ENCODE measurements at places on chromosomes 6 and 20.

DNA sequence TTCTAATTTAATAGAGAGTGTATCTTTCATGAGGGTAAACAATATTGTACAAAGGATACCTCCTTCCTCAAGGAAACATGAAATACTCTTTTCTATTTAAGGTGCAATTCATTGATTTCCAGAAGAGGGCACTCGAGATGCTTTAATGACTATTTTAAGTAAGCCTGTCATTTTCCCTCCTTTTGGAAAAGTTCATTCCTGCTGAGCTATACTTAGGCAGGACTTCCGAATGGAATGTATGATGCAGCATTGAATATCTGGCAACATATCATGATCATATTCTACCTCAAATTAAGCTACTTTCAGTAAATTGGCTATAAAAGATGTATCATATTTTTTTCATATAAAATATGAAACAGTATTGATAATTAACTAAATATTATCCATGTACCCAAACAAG is 5.0 kb downstream of the DST start:
- no peak for DNase-seq

DNA sequence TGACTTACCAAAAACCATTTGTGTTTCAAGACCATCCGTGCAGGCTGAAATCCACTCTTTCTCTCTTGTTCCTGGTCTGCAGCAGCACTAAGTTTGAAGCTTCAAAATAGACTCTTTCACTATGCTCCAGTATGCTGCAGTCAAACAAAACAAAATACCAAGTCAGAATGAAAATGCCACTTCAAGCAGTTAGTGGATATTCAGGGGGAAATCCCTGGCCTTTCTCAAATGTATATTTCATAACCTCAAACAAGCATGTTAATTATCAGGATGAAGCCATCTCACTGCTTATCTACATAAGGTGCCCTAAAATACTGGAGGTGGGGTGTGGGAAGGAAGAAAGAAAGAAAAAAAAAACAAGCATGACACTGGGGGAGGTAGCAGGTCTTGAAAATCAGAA is 103.5 kb downstream of the ATXN1 start:
- DNase-seq = no peak

- DNase-seq = no peak
Measured at GRCh38 chr6:72703093-72703492, 81.2 kb downstream of the KCNQ5 start.

DNA sequence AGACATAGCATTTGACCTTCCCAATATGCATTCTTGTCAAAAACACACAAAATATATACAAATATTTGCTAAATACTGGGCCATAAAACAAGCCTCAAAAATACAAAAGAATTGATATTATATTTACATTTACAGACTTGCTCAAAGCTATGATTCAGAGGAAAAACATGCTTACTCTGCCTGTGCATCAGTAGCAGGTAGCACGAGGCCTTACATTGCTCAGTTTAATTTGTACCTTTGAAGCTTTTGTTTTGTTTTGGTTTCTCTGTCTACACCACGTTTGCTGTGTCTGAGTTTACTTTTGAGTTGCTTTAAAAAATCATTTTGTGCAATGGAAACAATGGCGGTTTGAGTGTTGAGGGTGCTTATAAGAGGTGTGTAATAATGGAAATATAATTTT is 99.3 kb downstream of the PHF3 start:
- no peak for DNase-seq

- DNase-seq = no peak
Measured at GRCh38 chr6:45156075-45156474, 172.1 kb upstream of the RUNX2 start.

- DNase-seq = no peak
Measured at GRCh38 chr6:109095835-109096084, 453 bp downstream of the CEP57L1 start.

DNA sequence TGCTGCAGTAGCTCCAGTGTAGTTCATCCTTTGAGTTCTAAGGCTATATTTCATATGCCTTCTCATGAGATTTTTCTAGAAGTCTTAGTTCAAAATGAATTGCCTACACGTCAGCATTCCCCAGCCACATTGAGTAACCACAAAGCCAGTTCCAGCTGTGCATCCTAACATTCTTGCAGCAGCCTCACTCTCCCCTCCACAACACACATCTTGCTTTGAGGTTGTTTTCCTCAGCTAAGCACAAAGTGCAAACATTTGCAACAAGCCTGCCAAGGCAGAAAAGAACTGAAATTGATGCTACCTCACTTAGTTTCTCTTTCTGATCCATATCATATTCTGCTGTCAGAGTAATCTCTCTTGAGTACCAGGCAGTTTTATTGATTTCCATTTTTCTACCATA is 160.7 kb upstream of the KCNQ5 start:
- no peak for DNase-seq

DNA sequence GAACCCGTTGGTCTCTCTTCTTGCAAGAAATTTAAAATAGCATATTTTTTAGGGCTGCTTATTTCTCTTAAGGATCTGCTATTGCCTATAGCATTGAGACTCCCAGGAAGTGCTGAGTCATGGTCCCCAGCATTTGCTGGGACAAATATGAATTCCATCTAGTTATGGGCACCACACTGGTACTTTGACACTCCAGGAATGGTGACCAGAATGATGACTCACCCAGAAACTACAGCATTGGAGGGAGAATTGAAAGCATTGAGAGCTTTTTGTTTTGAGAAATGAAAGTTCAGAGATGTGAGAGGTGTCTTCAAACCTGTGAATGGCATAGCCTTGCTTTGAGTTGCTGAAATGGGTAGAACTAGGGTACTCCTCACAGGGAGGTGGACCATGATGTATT is 699.7 kb downstream of the DHX35 start:
- DNase-seq = no peak

DNA sequence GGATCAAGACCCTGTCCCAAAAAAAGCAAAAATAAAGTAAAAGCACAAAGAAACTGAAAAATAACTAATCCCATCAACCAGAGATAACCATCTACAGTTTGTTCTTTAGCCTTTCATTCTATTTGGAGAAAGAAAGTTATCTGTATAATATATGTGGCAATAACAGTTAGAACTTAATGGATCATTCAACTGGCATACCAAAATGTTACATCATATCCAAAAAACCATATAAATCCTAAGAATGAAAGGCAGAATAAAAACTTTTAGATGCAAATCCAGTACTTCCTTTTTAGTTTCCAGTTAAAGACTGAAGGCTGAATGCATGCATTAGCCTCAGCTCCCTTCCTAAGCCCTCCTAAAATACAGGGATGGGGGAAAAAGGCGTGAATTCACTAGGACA is 25.2 kb downstream of the ILRUN start:
- DNase-seq = no peak

DNA sequence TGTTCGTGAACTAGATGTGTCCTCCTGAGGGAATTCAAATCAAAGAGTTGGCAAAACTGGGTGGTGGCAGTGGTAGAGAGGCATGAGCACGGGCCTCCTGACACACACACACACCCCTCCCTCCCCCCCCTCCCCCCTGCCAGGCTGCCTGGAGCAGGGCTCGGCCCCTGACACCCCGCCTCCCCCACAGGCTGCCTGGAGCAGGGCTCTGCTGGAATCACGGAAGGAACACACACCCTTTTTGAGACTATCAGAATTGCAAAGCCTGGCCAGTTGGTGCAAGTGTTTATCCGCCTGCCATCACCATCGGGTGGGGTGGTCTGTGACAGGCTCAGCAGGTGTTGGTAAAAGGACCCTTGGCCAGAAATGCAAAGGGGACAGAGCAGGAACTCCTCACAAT is 59.0 kb downstream of the FAM120B start:
- no peak for DNase-seq

DNA sequence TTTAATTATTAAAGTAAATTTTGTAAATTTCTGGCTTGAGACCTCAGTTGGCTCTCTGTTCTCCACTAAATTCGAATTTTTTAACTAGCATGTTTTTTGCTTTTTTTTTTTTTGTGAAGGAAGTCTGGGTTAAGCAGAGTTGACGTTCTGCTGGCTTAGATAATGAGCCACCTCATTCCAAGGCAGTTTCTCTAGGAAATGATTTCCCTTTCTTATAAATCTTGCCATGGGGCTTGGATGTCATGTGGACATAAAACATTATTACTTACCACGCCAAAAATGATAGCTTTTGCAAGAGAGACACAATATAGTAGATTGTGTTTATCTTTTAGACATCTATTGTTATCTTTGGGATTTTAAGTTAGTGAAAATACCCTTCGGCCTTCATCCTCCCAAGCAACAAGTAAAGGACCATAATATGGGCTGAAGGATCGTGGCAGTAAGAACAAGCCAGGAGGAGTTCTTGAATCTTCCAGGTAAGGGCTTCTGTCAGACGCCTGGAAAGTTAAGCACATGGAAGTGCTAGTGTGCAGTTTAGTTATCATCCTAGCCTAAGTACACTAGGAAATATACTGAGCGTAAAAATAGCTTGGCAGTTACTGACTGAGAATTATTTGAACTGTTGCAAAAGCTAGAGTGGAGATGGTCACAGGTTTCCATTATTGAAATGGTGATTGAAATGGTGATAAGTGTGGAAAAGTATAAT is 30.7 kb downstream of the ADGRG6 start:
- DNase-seq = no peak

DNA sequence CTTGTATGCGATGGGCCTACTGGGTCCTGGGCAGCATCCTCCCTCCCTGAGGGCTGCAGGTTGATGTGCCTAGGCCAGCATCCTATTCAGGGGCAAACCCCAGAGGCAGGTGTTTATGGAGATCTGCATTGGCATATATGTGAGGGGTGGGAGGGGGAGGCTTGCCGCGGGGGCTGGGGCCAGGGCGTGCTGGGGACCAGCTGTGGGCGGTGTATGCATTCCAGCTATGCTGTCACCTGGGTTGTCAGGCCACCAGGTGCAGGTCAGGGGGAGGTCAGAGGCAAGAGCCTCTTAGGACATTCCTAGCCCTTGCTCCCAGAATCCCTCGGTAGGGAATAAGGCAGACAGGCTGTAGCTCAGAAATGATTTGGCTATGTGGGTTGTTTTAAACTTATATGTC is 11.9 kb downstream of the FOXA2 start:
- DNase-seq = no peak

DNA sequence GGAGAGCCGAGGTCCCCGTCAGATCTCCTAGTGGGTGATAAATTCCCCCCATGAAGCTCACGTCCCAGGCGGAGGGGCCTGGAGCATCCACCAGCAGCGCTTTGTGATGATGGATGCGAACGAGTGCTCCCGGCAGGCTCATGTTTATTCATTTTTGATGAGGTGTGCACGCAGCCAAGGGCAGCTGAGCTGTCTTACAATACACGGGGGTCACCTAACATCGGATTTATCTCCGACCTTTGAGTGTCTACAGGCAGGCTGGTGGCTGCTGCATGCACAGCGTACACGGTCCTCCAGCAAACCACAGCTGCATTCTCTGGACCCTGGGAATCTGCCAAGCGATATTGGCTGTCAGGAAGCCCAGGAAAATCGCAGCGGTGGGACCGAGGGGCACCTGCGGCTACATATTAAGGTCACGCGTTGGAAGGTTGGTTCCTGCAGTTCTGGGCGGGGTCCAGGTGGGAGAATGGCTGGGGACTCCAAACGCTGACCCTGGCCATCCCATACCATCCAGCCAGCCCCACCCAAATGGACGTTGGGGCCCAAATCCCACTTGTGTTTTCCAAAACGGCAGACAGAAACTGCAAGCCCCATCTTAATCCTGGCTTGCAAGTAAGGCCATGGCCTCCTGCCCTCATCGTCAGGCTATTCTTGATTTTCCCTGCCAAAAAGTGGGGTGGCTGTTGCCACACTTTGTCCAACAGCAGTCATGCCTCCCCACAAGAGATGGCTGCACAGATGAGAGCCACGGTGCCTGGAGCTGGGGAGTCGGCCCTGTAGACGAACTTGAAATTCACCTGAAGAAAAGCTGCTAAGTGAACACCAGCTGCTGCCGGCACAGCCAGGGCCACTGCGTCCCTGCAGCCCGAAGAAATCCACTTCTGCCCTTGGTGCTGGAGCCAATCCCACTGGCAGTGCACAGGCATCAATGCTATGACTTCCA is 399.9 kb downstream of the TAF4 start:
- DNase-seq = no peak

GRCh38 chr20:61355585-61355984 is 103.5 kb downstream of the CDH4 start:
- DNase-seq = no peak

- no peak for DNase-seq
Measured at GRCh38 chr6:16559071-16559470, 202.2 kb downstream of the ATXN1 start.

GRCh38 chr6:84633771-84634170 is 130.6 kb downstream of the TBX18 start:
- DNase-seq = no peak

GRCh38 chr6:158718461-158719046 is 68.7 kb downstream of the SYTL3 start:
- no peak for DNase-seq

DNA sequence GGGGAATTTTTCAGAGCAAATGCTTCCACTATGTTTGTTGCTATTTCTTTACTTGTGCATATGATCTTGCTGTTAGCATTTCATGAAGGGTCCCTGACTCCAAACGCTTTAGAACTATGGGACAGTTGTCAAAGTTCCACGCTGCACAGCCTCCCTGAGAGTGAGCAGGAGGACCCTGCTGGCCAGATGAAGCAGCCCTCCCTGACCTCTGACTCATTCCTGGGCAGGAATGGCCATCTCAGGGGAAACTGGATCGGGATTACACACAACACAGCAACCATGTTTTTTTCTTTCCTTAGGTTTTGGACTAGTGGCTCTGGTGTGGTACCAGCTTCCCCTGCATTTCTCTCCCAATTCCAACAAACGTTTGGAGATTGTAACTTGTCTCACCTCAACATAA is 710.9 kb upstream of the AGPAT4 start:
- no peak for DNase-seq

DNA sequence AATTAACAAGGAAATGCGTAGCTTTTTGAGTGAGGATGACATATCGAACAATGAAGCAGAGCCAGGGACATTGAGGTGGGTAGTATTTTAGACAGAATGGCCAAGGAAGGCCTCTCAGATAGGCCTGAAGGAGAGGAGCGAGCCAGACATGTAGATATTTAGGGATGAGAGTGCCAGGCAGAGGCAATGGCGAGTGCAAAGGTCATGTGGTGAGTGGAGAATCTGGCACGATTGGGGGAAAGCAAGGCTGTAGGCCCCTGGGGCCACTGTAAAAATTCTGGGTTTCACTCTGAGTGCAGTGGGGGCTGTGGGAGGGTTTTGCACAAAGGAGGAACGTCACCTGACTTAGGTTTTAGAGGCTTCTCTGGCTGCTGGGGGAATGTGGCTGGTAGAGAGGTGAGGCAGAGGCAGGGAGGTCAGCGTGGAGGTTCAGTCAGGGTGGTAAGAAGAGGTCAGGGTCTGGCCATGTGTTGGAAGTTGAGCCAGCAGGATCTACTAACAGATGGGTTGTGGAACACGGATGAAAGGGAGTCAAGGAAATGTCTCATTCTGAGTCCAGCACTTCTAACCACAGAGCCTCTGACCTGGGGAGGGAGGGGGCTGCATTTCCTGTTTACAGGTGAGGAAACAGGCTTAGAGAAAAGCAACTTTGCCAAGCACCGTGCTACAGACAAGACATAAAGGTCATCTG is 11.3 kb downstream of the SIRPA start:
- no peak for DNase-seq

- DNase-seq = no peak
Measured at GRCh38 chr20:60137657-60138245, 179.5 kb downstream of the CDH26 start.
